Activated naive CD4-positive, alpha-beta T cell treated with anti-CD3 and anti-CD28 coated beads, Interleukin-2, amount 10 ng/mL, durations not matched to agents 5 hours and 36 hours (primary cell): ENCODE measurements at places on chromosomes 16 and 17. TPM values are rescaled to one million over a fixed set of nuclear protein-coding genes. Genes with fewer than 3 reads are reported as not detected.

ACSM2B gene
- total RNA-seq = not detected

KRTAP1-1 gene
- not detected for total RNA-seq

KCNJ12 gene
- total RNA-seq = 0.05 TPM

MPG gene
- 54.2 TPM for total RNA-seq

KRTAP16-1 gene
- 0.14 TPM for total RNA-seq

CCL1 gene
- not detected for total RNA-seq

TXNL4B gene
- 14.7 TPM for total RNA-seq

CES2 gene
- 34.3 TPM for total RNA-seq
